Right cardiac atrium (tissue), 5 donors: ENCODE measurements at places on chromosomes 13 and 19.

DNA sequence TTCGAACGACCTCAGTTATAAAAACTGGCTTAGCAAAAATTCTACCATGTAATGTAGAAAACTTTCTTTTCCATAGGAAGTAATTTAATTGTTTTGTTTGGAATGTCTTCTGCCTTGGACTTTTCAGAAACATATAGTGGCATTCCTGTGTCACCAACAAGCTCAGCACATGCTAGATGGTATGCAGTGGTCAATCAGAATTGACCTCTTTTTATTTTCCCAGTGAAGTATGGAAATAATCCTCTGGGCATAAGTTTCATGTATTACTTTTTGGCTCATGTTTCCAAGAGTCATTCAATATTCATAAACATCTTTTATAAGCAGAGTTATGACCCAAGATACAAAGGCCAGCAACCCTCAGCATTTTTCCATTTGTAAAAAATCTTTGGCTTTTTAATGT, 33.6 kb downstream of the NALCN start:
- no peak for DNase-seq

DNA sequence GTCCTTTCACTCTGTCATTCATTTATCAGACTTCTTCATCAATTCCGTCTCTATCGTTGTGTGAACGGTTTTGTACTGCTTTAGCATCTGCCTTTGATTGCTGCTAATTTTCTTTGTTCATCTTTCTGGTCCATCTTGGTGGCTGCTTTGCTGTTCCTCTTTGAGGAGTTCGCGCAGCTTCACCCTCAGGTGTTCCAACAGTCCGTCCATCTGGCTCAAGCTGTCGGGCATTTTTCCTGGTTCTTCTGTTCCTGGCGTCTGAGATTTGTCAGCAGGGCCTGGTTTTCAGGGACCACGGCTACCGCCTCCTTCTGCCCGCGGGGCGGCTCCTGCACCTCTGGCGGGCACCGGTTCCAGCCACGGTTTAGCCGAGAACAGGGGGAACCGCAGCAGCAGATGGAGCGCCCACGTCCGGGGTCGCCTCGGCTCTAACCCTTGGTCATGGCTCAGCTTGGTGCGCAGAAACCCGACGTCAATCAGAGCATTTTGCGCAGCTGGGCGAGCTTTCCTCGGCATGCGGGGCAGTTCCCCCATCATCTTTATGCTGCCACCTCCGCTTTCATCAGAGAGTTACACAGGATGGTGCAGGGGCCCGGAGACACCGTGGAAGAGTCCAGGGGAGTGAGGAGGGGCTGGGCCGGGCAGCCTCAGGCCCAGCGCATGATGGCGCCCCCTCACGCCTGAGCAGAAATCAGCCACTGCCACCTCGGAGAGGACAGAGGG, 89.5 kb downstream of the ZNF100 start:
- DNase-seq, result no peak

DNA sequence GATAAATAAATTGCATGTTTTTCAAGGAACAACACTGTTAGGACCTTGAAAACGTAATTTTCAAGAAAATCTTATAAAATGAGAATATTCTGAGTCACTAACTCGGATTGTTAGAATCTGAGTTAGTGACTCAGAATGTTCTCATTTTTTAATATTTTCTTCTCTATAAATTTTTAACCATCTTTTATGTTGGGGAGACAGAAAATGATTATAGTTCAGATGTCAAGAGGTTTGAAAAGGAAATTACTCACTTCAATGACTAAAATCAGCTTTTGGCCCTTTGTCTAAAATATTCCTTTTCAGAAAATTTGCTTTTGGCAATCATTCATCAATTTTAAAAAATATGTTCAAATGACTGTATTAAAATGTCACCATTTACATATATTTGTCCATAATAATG, 264.2 kb upstream of the EDNRB start:
- DNase-seq, result no peak

GRCh38 chr13:43303033-43303729, 279.8 kb downstream of the DNAJC15 start:
- peak; percentile 55 for DNase-seq

GRCh38 chr13:94599877-94600276, 1.8 kb upstream of the GPR180 start:
- no peak for DNase-seq

DNA sequence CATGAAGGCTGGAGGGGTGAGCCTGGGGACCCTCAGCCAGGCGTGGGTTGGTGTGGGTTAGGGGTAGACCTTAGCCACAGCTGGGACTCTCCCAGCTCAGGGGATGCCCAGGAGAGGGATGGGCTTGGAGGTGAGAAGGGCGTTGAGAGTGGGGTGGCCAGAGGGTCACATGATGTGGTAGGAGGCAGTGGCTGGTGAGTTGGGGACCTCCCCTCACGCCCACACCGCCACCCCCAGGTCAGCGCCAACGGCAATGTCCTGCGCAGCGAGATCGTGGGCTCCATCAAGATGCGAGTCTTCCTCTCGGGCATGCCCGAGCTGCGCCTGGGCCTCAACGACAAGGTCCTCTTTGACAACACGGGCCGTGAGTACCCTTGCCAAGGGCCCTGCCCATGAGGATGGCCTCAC, 28.5 kb downstream of the AP1M1 start:
- no peak for DNase-seq

- DNase-seq, result no peak
Observed at GRCh38 chr13:29511106-29511796, 84.2 kb downstream of the SLC7A1 start.

DNA sequence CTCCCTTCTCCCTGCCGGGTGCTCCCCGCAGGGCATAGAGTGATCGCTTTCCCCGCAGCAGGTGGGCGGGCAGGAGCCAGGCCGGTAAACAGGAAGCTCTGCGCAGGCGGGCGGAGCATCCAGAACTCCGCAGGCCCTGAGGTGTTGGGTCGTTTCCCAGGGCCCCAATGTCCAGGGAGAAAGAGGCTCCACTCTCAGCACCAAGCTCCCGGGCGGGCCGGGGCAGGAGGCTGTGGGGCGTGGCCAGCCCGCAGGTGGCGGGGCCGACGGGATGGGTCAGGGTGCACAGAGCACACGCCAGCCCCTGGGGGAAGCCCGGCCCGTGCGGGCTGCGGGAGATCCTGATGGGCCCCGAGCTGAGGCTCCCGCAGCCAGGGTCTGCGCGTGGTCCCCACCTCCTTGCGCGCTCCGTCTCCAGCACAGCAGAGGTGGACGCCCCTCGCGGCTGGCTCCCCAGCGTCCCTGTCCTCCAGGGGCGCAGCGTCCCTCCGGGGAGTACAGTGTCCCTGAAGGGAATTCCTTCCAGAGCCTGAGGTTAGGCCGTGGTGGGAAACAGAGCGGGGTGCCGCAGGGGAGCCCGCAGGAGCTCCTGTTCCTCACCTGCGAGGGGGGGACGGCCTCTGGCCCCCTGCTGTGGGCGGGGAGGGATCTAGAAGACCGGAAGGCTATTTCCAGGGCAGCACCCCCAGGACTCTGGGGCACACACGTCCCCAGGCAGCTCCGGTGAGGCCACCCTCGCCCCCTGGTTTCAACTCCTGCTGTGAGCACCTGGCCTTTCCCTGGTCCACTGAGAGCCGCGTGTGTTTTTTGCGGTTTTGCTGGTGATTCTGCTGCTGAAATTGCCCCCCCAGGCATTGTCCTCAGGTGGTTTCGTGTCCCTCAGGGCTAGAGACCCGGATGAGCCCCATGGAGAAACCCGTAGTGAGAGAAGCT, 12.2 kb downstream of the PIP5K1C start:
- DNase-seq, result peak; percentile 61

DNA sequence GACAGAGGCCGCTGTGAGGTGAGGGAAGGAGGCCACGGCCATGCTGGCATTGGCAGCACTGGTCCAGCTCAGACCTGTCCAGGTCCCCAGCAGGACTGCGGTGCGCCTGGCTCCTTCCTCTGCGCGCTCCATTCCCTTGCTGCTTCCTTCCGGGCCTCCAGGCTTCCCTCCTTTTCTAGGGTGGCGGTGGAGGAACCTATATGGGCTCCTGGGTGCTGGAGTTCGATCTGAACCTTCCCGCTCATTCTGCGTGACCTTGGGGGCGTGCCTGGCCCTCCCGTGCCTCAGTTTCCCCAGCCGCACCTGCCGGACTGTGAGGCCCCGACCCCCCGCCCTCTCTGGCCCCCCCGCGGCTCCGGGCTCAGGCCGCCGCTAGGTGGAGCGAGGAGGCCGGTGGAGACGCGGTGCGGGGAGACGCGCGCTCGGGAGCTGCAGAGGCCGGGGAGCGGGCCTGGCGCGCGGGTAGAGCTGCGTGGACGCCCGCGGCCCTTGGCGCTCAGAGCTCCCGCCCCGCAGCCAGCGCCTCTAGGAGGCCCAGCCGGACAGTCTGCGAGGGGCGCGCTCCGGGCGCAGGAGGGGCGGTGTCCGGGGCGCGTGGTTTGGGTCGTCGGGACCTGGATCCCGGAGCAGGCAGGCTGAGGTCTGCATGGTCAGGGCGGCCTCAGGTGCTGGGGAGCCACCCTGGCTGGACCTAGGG, 29.9 kb downstream of the EFNA2 start:
- peak; percentile 50 for DNase-seq

- DNase-seq, result no peak
Observed at GRCh38 chr19:36685835-36686234, 1.6 kb upstream of the ZNF567 start.

GRCh38 chr19:45152504-45153338, 8.1 kb downstream of the NKPD1 start:
- DNase-seq, result peak; percentile 80

- DNase-seq, result peak; percentile 88
Observed at GRCh38 chr13:57629821-57630235, 1.7 kb upstream of the PCDH17 start.

GRCh38 chr13:94329277-94329676, 150.2 kb downstream of the DCT start:
- no peak for DNase-seq

GRCh38 chr19:58058467-58058866, 615 bp upstream of the ZNF135 start:
- no peak for DNase-seq

GRCh38 chr13:43339805-43340550, 316.6 kb downstream of the DNAJC15 start:
- no peak for DNase-seq

- no peak for DNase-seq
Observed at GRCh38 chr13:98505217-98505616, 71.7 kb downstream of the STK24 start.

DNA sequence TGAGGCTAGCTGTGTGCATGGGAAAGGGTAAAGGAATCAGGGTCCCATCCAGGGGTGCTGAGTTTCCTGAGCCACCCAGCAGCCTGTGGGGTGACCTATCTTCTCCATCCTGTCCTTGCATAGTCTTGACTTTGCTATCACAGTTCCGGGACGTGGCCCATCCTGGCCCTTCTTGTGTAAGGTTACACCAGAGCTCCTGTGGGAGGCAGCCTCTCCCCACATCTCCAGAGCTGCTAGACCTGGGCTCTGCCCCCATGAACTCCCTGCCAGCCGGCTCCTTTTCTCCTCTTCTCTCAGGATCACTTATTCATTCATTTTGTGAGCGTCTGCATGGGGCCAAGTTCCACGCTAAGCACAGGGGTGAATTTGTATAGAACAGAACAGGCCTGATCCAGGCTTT, 238.9 kb downstream of the TSHZ3 start:
- DNase-seq, result peak; percentile 50

- no peak for DNase-seq
Observed at GRCh38 chr19:28482221-28482620, 730.7 kb downstream of the UQCRFS1 start.

- no peak for DNase-seq
Observed at GRCh38 chr13:50006426-50007135, 8.7 kb upstream of the KCNRG start.

DNA sequence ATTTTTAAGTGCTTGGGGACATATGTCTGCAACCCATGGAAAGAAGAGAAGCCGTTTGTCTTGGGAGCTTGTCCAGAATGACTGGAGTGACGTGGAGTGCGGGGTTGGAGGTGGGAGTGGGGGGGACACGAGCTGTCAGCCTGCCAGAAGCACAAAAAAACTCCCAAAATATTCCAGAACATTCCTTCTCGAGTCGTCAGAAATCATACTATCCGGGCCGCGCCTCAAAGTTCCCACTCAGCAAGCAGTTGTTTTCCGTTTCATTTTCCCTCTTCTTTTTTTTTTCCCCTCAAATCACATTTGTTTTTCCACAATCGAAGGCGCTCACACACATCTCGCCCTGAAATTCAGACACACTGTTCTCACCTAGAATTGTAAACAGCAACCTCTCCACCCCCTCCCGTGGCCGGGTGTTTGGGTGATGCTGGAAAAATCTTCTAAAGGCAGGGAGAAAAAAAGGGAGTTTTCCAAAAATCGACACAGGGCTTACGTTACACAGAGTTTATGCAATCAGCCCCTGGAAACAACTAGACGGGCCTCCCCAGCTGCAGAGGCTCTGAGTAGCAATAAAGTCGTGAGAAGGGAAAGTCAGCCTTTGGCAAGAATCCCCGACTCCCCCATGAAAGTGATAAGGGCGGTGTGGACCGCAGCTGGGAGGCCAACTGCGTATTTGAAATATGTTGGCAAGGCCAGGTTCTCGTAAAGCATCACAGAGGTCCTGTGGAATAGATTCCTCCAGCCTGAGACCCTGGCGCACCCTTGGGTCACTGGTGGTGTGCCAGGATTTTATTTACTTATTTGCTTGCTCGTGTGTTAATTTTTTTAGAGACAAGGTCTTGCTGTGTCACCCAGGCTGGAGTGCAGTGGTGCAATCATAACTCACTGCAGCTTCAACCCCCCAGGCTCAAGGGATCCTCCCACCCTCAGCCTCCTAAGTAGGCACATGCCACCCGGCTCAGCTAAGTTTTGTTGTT, 31.2 kb upstream of the KLF2 start:
- DNase-seq, result peak; percentile 92

DNA sequence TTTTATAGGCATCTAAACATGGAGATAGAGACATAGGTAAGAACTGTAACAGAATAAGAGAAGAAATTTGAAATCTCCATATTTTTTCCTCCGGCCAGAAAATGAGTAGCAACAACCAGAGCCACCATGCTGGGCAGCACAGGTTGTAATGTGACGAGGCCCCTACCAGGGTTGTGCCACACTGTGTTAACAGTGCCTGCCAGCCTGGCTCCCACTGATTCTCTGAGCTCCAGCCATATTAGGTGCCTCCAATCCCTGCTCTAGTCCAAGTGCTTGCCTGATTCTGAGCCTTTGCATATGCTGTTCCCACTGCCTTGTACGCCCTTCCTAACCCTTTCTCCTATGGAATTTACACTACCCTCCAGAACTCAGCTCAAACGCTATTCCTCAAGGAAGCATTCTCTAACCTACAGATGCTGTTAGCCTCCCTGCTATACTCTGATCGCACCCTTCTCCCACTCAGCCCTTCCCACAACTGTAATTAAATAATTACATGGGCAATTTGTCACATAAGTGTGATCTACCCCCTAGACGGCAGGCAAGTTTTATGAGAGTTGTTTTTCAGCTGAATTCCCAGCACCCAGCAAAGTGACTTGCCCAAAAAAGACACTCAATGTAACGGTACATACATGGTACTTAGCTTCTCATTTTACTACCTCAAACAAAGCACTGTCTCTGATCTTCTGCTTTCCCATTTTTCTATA, 37.6 kb upstream of the STARD13 start:
- DNase-seq, result no peak
